ENCODE measurements at places on chromosomes 12 and 14. TPM values are rescaled to one million over a fixed set of nuclear protein-coding genes. Genes with fewer than 3 reads are reported as not detected.

The RIPK3 gene
- polyA plus RNA-seq, result 2.3 TPM

The LTBR gene
- polyA plus RNA-seq, result 59.7 TPM

The PPFIA2 gene
- polyA plus RNA-seq, result 6.1 TPM

The TTC9 gene
- 3.1 TPM for polyA plus RNA-seq

The OR4E2 gene
- polyA plus RNA-seq, result not detected

DNA sequence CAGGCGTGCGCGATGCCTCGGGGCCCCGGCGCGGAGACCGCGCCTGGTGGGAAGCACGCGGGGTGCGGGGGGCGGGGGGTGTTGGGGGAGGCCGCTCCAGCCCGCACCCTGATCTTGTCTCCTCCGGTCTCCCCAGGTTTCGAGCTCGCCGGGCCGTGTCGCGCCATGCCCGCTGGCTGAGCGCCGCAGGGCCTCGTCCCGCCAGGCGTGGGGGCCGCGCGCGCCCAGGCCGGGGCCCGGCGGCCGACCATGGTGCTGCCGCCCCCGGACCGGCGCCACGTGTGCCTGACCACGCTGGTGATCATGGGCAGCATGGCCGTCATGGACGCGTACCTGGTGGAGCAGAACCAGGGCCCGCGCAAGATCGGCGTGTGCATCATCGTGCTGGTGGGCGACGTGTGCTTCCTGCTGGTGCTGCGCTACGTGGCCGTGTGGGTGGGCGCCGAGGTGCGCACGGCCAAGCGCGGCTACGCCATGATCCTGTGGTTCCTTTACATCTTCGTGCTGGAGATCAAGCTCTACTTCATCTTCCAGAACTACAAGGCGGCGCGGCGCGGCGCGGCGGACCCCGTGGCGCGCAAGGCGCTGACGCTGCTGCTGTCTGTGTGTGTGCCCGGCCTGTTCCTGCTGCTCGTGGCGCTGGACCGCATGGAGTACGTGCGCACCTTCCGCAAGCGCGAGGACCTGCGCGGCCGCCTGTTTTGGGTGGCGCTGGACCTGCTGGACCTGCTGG is 2.4 kb downstream of the TMEM121 start:
- DNase-seq, result no peak

DNA sequence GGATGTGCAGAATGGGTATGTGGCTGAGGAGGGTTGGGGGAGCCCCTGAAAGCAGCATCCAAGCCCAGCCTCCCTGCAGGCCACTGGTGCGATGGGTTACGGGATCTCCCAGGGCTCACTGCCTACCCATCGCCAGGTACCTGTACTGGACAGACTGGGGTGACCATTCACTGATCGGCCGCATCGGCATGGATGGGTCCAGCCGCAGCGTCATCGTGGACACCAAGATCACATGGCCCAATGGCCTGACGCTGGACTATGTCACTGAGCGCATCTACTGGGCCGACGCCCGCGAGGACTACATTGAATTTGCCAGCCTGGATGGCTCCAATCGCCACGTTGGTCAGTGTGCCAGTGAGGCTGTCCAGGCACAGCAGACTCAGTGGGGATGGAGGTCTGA is 18.3 kb upstream of the NXPH4 start:
- no peak for DNase-seq

GRCh38 chr12:124505001-124505818 is 62.2 kb downstream of the NCOR2 start:
- no peak for DNase-seq

DNA sequence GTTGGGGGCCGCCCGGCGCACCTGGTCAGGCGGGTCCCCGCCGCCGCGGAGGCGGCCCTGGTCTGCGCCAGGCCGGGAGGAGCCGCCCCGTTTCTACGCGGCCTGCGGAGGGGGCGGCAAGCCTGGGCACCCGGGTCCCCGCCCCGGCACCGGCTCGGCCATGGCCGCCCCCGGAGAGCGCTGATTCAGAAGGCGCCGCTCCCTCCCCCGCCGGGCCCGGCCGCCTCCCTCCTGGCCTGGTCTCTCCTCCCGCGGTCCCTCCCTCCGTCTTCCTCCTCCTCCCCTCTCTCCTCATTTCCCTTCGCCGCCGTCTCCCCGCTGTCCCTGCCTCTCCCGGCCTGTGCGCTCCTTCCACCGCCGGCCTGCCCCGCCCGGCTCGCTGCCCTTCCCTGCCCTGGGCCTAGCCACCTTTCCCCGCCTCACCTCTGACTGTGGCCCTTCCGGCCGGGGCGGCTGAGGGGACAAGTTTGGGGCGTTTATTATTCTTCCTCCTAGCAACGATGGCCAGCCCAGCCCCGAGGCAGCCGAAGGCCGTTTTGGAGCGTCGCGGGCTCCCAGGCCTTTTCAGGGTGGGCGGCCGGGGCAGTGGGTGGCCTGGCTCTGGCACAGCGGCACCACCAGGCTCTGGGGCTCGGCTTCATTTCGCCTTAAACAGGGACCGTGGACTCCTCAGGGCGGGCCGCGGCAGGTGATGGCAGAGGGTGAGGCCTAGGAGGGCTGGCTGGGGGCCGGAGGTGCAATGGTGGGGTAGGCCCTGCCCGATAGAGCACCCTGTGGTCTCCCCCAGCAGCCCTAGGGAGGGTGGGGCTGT is 768 bp downstream of the CEP170B start:
- no peak for DNase-seq

DNA sequence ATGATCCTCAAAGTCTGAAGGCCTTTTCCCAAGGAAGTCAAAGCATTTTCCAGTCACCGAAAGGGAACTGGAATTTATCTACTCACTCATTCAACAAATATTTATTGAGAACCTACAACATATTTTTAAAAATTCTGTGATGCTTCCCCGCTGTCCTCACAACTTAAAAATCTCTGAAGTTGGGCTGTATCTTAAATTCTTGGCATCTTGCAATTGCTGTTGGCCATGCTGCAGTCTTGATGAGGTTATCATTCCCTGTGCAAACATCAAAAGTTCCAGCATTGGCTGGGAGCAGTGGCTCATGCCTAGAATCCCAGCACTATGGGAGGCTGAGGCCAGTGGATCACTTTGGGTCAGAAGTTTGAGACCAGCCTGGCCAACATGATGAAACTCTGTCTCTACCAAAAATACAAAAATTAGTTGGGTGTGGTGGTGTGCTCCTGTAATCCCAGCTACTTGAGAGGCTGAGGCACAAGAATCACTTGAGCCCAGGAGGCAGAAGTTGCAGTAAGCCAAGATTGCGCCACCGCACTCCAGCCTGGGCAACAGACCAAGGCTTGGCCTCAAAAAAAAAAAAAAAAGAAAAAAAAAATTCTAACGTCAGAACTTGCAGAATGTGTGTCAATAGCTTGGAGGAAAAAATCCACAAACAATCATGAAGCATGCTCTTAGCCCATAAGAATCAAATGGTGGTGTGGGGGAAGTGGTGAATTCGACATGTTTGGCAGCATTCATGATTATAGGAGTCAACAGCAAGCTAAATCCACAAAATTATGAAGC is 34.9 kb downstream of the CCDC177 start:
- DNase-seq, result no peak

- no peak for DNase-seq
These were observed 4.7 kb downstream of the ABCD4 start for GRCh38 chr14:74297986-74298385.

GRCh38 chr14:82562881-82563280 is 1029.2 kb upstream of the SEL1L start:
- no peak for DNase-seq

- no peak for DNase-seq
These were observed 237.6 kb downstream of the SLC41A2 start for GRCh38 chr12:104720339-104721038.

- DNase-seq, result no peak
These were observed 13.0 kb downstream of the PLEKHG6 start for GRCh38 chr12:6323340-6323994.

GRCh38 chr14:103164006-103164405 is 40.7 kb downstream of the TNFAIP2 start:
- no peak for DNase-seq

DNA sequence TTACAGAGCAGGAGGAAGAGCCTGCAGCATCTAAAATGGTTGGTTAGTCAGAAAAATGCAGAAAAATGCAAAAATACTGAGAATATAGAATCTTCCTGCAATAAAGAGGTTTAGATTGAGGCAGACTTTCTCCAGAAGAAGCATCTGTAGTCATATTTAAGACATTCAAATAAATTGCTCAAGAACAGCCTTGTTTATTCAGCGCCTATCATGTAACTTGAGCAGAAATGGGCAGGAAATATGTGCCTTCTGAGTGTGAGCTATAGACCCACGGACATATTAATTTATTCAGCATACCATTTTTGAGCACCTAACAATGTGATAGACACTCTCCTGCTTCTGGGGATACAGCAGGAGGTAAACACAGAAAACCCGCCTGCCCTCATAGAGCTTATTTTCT is 102.0 kb upstream of the HIF1A start:
- no peak for DNase-seq

GRCh38 chr14:74444866-74445265 is 18.9 kb upstream of the SYNDIG1L start:
- no peak for DNase-seq

DNA sequence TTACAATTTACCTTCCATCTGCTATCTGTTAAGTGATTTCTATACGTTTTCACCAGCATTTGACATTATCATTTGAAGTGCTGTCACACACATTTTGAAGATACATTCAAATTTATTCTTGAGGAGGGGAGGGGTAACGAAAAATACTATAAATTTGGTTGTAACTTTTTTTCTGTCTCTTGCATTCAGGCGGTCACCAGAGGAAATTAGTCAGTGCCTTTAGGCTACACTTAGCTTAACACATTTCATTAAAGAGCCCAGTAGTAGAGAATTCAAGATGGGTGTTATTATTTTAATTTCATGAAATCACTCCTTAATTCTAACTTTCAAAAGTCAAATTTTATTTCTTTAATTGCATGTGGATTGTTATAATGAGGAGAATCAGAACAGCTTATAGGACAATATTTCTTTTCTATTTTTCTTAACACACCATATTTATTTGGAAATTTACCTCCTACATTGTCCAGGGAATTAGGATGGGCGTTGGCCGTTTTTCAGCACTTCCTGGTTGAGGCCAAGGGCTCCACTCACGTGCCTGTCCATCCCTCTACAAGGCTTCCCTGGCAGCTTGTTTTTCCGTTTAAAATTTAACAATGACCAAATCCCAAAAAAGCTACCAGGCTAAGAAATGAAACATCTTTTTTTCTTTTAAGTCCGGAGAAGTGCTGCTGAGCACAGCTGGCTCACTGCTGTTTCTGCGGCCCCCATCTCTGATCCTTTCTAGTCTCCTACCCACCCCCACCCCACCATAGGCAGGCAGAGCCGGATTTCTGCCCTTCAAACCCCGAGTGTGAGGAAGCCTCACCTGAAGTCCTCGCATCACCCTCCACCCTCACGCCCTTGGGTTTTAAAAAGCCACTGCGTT is 1.1 kb upstream of the FAR2 start:
- DNase-seq, result no peak

DNA sequence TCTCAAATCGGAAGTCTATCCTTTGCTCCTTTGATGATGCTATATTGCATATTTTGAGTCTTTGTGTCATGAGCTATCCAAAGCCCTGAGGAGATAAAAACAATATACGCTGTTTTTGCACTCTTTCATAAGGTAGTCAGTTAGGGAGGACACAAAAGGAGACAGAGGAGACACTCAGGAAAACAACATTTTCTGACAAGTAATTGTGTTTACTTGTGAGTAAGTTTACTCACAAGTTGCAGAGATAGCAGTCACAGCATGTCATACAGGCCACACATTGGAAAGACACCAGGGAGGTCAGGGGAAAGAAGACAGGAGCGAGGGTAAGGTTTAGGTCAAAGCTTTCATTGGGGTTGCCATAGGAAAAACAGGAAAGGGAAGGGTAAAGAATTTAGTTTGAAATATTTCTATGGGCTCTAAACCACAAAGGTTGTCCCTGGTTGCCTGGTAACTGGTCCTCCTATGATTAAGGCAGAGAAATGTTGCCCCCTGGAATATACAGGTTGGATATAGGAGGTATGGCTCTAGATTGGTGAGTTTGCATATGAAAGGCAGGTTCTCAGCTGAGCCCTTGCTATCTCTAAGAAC is 7.4 kb upstream of the GABARAPL1 start:
- no peak for DNase-seq

GRCh38 chr12:32163596-32163995 is 56.9 kb downstream of the BICD1 start:
- no peak for DNase-seq
